Hypothalamus (tissue), 51 donors: ENCODE measurements at places on chromosomes 13 and 19.

- no peak for DNase-seq
Observed at GRCh38 chr19:1231729-1232637, 5.8 kb downstream of the CBARP start.

GRCh38 chr13:45615501-45616101, at the start of gene ERICH6B:
TSS of gene ERICH6B (minus strand) at chr13:45615739. CDS start at chr13:45597005, 18,734 bp downstream.
- DNase-seq, result peak; percentile 18

DNA sequence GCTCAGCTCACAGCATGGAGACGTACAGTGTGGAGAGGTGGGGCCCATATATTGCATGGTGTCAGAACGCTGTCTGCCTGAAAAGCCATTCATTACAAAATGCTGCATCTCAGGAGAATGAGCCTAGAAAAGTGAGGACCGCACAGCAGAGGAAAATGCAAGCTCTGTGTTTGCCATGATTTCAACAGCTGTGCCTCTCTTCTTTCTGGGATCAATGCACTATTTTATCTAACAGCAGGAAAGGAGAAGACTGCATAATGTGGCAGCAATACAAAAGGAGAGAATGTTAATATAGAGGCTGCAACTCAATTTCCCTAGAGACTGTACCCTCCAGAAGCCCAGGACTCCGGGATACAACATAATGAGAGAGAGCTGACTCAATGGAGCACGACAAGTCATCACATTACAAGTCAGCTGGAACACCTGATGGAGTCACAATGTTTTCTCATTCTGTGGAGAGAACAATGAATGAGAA, 368.0 kb downstream of the FGF14 start:
- no peak for DNase-seq

DNA sequence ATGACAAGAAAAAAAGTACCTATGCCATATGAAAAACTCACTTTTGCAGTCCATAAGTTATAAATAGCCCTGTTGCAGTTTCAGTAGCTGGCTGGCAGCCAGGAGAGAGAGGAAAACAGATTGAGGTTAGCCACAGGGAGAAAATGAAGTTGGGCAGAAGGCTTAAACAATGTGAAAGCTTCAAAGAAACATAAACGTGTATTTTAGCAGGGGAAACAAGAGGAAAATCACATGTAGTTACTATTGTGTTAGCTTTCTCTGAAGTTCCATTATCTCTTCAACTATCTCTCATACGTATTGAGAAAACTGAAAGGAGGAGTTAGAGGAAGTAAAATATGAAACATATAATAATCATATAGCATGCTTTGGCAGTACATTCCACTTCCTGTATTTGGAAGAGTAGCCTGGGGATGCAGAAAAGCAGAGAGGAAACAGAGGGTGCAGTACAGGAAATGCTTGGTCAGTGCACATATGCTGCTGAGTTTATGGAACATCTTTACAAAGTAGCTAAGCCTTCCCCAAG, 1551.1 kb downstream of the EFNB2 start:
- no peak for DNase-seq

GRCh38 chr19:591099-591958, 1.6 kb downstream of the HCN2 start:
- peak; percentile 36 for DNase-seq

GRCh38 chr19:5713228-5713627, 6.7 kb downstream of the LONP1 start:
- DNase-seq, result no peak

DNA sequence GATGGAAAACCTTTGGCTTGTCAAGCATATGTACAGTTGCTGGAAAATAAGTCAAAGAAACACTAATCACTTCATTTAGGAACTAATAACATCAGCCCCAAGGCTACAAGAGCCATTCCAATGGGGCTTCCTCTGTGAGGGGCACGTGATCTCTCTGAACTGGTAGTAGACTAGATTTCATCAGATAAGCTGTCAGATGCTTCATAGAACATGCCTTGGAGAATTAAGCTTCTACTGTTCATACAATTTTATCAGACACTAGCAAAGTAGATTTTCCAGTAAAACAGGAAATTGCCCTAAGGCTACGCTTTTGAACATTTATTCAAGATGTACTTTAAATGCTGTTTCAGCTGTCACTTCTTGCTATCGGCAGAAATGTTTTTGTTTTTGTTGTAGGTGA, 107.8 kb downstream of the EDNRB start:
- DNase-seq, result no peak

DNA sequence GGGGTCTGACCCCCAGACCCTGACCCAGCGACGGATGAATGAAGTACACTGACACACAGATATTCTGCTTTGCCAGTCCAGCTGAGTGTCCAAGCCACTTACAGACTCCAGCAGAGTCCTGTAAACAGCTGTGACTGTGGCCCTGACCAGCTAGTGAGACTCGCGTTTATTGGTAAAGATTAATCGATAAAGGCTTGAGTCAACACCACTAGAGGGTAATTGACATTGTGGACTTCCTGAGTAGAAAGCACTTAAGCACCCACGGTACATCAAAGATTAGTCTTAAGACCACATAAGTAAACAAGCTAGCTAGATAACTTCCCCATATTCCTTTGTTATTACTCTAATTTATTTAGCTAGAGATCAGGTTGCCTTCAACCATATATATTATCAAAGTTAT, 146.0 kb downstream of the OXGR1 start:
- DNase-seq, result no peak

- DNase-seq, result no peak
Observed at GRCh38 chr19:46402725-46403124, 10.6 kb downstream of the CCDC8 start.

DNA sequence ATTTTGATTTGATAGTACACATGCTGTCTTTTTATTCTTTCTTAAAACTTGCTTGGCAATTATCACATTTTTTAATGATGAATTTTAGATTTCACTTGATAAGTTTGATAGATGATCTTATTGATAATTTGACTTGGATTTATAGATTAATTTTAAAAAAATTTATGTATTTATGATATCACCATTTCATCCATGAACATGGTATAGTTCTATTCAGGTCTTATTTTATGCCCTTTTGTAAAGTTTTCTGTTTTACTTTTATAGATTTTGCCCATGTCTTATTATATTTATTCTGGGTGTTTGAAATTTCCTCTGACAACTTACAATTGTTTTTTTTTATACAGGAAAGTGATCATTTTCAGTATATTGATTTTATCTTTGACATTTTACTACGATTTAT, 39.5 kb downstream of the ZNF536 start:
- DNase-seq, result no peak

GRCh38 chr19:1104311-1105007, 665 bp downstream of the GPX4 start:
- peak; percentile 85 for DNase-seq

DNA sequence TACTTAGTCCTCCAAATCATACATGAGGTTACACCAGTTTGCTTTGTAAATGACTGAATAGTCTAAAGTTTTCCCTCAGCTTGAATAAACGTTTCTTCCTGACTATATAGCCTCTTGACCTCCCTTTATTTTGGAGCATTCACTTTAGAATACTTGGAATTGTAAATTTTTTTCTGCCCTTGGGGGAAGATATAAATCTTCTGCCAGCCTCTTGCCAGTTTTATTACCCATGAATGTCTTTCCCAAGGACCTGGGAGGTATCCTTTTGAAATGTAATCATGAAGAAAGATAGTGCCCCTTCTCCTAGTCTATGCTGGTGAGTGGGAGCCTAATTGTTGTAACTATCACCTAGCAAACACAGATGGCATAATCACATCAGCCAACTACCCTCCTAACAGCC, 2033.9 kb upstream of the PCDH20 start:
- no peak for DNase-seq

DNA sequence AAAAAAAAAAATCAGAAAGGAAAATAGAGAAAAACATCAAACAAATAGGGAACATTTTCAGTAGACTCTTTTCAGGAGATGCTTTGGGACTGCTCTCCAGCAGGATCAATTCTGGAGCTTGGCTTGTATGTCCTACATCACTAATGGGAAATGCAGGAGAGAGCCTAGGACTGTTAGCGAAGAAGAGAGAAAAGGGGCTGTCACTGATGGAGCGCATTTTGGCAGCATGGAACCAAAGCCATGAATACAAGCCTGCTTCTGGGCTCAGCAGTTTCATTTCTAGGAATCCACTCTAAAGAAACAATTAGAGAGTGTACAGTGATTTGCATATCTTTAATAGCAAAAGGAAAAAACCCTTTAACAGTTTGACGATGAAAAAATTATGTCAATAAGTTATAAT, 203.9 kb downstream of the NUFIP1 start:
- no peak for DNase-seq

- DNase-seq, result no peak
Observed at GRCh38 chr19:32642771-32643170, 32.2 kb downstream of the ANKRD27 start.

- DNase-seq, result no peak
Observed at GRCh38 chr19:22806418-22806817, 22.5 kb upstream of the ZNF99 start.

- DNase-seq, result no peak
Observed at GRCh38 chr19:47618771-47619170, 9.8 kb downstream of the BICRA start.

DNA sequence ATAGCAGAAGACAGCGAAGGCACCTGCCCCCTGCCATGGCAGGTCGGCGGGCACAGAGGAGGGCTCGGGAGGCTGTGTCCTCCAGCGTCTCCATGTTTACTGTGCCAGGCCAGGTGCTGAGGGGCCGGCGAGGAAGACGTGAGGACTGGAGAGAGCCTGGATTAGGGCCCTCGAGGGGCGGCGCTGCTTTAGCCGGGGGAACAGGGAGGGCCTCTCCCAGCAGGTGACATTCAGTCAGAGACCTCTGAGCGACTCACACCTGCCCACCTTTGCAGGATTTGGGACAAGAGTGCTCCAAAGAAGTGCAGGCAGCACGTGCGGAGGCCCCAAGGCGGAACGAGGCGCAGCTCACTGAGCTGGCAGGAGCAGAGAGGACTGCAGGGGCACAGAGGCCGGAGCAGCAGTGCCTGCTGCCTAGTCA, 17.6 kb downstream of the KDM4B start:
- no peak for DNase-seq

GRCh38 chr19:1783874-1784273, 28.2 kb downstream of the ATP8B3 start:
- no peak for DNase-seq
